ENCODE measurements at places on chromosomes 2 and 18.
A peak's percentile ranks its signal among the peaks of the same experiment; 100 is the strongest.

- no peak for DNase-seq
These were observed 6.7 kb downstream of the ZNF521 start for GRCh38 chr18:25345081-25345866.

GRCh38 chr2:14750433-14750832 is 117.9 kb downstream of the LRATD1 start:
- no peak for DNase-seq

DNA sequence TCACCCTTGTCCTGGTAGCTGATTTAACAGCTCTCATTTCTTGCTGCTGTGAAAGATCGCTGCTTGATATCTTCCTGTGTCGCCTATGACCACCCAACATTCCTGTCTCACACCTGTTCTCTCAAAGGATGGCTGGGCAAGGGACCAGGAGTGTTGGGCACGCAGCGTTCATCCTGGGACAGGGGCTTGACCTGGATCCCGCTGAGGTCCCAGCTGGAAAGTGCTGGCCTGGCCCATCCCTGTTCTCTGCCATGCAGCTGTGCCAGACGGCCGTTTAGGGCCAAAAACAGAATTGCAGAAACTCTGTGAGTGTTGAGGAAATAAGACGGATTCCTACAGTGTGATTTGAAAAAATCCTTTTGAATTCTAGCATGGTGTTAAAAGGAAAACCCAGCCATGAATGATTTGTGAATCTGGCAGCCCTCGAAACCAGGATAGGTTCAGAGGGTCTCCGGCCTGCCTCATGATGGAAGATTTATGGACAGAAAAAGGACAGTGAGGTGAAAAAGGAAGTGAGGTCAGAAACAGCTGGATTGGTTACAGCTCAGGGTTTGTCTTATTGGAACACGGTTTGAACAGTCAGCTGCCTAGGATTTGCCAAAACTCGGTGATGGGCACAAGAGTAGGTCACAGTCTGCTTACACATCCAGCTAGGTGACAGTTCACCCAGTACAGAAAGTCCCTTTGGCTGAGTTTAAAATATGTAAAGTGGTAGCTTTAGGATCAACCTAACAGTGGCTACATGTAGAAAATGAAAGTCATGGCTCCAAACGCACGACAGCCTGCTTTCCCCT is 164.8 kb downstream of the DCDC2C start:
- no peak for DNase-seq

- no peak for DNase-seq
These were observed 289.9 kb downstream of the NBAS start for GRCh38 chr2:15271276-15271675.

DNA sequence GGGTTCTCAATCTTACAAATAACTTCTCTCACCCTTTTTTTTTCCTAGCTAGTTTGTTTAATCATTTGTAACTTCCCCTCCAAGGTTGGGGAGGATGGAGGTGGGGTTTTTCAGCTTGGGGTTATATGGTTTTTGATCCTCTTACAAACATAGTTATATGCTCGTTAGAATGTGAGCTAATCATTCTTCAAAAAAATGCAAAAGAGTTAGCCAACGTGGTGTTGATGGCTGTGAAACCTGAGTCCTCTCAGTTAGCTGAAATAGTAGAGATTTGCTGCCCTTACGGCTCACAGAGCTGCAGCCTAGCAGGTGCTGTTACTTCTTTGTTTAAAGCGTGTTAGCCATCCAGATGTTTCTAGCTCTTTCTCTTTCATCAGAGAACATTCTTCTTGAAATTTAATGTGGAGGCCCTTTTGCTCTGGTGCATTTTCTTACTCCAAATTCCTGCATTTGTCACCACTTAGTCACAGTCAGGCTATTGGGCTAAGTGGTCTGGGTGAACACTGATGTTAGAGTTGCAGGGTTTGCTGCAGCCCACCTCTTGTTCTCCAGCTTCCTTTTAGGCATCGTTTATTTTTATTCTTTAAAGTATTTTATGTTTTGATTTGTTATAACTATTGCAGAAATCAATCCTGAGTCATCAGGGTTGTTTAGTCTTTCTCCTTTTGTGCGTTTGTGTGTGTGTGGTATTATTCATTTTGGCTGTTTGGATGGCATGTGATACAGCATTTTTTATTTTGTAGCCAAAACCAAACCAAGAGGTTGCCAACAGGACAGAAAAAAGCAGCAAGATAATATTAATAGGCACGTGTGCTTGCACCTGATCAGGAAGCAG is 41.1 kb downstream of the LIMS1 start:
- DNase-seq, result no peak

DNA sequence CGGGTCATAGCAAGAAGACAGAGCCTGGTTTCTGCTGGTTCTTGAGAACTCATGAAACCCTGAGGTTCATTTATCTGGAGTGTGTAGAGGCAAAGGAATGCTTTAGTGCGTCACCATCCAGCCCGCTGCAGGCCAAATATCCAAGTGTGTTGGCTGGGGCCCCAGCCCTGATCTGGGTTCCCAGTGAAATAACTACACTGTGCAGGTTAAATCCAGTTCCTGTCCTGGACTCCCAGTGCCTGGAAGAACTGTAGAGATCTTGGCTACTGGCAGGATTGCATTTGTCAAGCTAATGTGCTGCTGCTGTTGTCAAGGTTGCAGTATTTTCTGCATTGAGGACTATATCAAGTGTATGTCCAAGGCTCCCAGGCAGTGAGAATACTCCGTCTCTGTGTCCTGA is 89.9 kb downstream of the MAPK4 start:
- no peak for DNase-seq

- DNase-seq, result peak; percentile 31
These were observed 916 bp downstream of the TNFRSF11A start for GRCh38 chr18:62325806-62326645.

DNA sequence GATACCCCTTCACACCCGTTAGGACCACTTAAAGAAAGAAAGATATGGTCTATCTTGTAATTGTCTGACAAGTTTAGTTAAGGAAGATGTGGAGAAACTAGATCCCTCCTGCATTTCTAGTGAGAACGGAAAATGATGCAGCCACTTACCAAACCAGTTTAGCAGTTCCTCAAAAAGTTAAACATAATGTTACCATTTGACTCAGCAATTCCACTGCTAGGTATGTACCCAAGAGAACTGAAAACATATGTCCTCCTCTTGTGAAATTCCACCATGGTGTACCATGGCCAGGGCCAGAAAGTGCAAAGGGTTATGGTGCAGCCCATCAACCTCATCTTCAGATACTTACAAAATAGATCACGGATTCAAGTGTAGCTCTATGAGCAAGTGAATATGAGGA is 79.0 kb upstream of the ID2 start:
- DNase-seq, result no peak

GRCh38 chr18:76259096-76259495 is 235.9 kb downstream of the ZNF516 start:
- DNase-seq, result no peak

DNA sequence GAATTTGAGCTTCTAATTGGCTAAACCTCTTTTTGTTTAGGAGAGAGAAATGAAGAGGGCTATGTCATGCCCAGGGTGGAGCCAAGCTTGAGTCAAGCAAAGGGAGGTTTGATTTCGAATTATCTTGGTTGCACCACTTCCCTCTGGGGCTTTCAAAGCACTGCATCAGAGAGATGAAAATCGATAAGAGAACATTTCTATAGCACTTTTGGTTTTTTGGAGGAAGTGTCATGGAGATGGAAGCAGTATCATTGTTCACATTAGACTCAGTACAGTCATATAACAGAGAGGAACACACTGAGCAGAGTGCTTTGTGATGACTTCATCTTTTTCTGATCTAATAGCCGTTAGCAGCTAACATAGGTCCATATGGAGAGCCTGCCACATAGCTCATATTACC is 120.3 kb upstream of the UXS1 start:
- DNase-seq, result no peak

GRCh38 chr18:21404426-21404825 is 162.4 kb downstream of the GREB1L start:
- DNase-seq, result no peak

- DNase-seq, result no peak
These were observed 241.3 kb upstream of the UBE2E3 start for GRCh38 chr2:180739070-180739469.

DNA sequence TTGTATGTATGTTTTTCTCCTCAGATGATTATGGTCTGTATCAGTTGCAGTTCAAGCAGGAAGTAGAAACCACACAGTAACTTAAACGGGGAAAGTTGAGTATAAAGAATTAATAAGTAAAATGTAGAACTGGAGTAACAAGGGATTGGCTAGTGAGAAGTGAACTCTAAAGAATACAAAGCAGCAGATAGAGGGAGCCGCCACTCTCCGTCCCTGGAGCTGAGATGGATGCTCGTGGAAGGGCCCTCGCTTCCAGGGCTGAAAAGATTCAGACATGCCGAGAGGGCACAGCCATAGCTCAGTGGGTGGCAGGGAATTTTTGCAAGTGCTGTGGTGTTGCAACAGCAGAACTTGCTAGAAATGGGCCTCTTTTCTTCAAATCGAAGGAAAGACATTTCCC is 155.8 kb downstream of the COL6A3 start:
- DNase-seq, result no peak

- DNase-seq, result no peak
These were observed 2.0 kb upstream of the FAM117B start for GRCh38 chr2:202632682-202633290.
